GM23248 (cell line): ENCODE measurements at places on chromosomes 3 and 15.
A peak's percentile ranks its signal among the peaks of the same experiment; 100 is the strongest.

- peak; percentile 86 for DNase-seq
Observed at GRCh38 chr3:30180310-30181177, 425.9 kb upstream of the TGFBR2 start.

DNA sequence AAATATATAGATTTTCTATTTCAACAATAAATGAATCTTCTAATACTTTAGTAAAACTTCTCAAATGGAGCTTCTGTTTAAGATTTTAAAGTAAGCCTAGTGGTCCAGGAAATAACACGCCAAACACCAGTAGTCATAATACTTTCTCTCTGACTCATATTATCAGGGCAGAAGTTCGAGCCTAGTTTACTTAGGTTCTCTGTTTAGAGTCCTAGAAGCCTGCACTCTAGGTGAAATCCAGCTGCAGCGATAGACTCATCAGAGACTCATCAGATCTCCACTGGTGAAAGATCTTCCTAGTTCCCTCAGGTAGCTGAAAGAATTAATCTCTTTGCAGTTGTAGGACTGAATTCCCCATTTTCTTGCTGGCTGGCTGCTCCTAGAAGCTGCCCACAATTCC, 552.5 kb upstream of the ROBO2 start:
- peak; percentile 54 for DNase-seq

- DNase-seq, result no peak
Observed at GRCh38 chr15:96320107-96320506, 10.4 kb upstream of the NR2F2 start.

- no peak for DNase-seq
Observed at GRCh38 chr3:128320551-128321340, 145.9 kb downstream of the DNAJB8 start.

DNA sequence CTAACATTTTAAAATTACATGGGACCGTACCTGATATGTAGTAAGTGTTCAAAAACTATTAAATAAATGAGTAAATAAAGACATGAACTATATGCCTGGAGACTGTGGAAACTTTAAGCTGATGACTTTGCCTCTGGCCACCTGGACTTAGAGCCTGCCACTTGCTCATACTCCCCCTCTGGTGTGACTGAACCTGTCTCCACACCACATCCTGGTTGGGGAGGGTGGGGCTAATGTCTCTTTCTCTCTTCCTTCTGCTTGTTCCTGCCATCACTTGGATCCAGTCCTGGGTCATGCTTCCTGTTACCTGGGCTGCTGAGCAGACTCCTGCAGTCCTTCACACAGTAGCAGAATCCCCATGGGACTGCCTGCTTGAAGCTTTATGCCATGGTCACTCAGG, 8.2 kb upstream of the TMEM158 start:
- DNase-seq, result no peak

DNA sequence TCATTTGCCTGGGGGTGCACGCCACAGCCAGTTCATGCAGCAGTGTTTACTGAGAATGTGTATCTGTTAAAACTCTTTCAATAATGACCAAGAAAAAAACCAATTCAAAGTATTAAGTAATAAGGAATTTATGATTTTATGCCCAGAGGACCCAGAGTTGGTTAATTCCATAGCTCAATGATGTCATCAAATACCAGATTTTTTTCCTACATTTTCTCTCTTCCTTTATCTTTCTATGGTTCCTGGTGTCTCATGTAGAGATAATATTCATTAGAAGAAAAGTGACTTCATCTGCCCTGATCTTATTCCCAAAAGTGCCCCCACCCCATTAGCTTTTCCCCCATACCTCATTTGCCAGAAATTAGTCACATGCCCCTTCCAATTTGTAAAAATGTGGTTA, 44.6 kb upstream of the LMCD1 start:
- peak; percentile 73 for DNase-seq

DNA sequence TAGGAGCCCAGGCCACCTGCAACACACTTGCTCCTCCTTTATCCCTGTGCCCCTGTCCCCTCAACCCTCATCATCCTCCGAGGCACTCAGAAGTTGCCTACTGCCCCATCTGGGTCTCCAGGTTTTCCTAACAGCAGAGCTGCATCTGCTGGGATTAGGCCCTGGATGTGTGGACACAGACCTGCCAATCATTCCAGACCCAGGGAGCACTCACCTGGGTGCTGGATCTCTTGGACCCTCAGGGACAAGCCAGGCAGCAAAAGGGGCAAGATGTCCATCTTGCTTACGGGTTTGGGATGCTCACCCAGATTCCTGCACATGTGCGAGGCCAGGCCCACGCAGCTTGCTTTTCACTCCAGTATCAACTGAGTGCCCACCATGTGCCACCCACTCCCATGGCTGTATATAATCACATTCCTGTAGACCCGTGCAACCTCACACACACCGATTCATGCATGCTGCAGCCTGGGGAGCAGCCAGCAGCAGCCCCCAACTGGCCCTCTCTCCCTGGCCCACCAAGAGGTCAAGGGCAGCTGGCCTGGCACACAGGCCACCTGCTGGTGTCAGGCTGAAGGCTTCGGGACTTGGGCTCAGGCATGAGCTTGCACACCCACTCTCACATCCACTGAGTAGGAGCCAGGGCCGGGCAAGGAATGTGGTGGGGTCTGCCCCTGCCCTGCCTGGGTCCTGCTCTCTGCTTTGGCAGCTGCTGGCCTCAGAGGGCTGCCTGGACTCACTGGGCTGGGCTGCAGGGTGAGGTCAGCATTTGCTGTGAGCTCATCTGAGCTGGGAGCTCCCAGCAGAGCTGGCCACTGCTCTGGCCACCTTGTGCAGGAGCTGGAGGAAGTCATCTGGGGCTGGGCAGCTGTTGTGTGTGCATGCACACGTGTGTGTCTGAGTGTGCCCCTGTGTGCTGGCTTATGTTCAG, 14.9 kb downstream of the PRKCD start:
- peak; percentile 20 for DNase-seq

GRCh38 chr3:25481386-25481785, 53.3 kb downstream of the RARB start:
- no peak for DNase-seq
